Activated T-helper 9 cell treated with anti-CD3 and anti-CD28 coated beads, Interleukin-2, amount 50 U/mL, for 16 hours (primary cell): ENCODE measurements at places on chromosomes 16 and 17.
A peak's percentile ranks its signal among the peaks of the same experiment; 100 is the strongest.

- no peak for DNase-seq
These were observed 10.4 kb downstream of the NCBP3 start for GRCh38 chr17:3835410-3836229.

DNA sequence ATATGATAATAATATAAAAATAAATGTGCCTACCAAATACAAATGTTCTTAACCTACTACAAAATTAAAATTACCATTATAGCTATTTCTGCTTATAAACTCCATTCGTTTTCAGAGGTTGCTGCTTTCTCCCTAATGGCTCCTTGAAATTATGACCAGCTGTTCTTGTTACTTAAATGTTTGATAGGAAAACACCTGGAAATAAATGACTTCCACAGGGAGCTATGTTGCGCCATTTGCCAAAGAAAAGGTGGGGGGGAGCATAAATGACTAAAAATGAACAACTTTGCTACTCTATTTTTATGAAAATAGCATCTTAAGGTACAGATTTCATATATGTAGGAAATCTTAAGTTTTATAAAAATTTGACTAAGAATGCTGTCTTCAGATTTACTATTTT lies 157.5 kb upstream of the MON1B start:
- DNase-seq, result no peak

DNA sequence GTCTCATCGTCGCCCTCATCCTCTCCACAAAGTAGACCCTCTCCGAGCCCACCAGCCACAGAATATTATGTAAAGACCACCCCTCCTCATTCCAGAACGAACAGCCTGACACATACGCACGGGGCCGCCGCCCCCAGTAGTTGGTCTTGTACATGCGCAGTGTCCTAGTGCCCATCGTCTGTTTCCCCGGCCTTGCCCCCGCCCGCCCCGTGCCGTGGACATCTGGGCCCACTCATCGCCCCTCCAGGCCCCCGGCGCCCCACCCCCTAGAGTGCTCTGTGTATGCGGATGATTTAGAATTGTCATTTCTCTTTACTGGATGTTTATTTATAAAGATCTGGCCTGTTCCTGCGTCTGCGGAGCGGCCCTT lies 475 bp upstream of the AMDHD2 start:
- no peak for DNase-seq

GRCh38 chr16:2532494-2533141 lies 1.4 kb upstream of the CEMP1 start:
- peak; percentile 38 for DNase-seq

DNA sequence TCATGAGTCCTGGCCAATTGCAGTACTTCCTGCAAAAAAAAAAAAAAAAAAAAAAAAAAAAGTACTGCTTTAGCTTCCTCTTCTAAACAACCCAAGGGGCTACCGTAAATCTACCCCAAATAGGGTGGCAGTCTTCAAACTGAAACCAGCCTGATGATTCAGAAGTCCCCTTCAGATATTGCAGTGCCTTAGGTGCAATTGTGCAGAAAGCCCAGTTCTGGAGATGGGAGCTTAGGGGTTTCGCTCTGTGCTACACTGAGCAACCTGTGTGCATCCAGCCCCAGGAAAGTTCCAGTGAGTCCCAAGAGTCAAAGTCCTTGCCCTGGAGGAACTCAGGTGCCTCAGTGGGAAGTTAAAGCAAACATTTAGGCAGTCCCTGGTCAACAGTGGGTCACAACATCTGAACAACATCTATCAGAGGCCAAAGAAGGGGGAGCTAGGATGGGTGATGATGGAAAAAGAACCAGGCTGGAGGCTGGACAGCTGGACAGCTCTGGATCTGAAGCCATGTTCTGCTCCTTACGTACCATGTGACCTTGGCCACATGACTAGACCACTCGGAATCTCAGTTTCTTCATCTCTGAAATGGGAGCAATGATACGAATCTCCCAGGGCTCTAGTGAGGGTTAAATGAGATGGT lies 6.7 kb upstream of the CIITA start:
- DNase-seq, result no peak
